ENCODE measurements at places on chromosomes 2 and 18.

DNA sequence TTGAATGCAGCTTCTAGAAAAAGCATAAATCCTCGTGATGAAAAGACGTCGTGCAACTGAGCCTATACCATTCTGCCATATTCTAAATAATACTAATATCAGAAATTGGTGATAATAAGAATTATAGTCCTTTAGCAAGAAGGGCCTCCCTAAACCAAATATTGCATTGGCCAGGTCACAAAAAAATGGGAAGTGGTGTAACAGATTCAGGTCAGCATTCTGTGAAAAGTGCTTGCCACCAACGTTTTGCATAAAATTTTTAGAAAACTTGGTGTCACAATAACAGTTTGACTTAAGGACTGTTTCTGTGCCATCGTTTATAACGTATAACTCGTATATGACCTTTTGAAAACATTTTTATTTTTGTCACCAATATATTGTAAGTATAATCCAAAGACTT is 603.6 kb downstream of the CPS1 start:
- DNase-seq, result no peak

DNA sequence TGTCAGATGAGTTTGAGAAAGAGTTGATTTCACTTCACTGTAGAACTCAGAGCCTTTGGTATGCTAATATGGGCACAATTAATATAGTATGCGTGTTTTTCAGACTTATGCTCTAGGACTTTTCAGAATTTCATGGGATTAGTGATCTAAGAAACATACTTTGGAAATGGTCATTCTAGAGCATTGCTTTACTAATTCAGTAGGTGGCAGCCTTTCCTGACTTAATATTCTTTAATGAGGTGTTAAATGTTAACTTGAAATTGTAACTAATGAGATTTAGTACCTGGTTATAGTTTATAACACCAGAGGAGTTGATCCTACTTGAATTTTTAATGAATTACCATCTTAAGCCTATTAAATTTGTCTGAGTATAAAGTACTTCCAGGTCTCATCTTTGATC is 28.4 kb downstream of the ACTR2 start:
- no peak for DNase-seq

- peak; percentile 79 for DNase-seq
These were observed 1.3 kb upstream of the IL1R1 start for GRCh38 chr2:102141011-102141943.

DNA sequence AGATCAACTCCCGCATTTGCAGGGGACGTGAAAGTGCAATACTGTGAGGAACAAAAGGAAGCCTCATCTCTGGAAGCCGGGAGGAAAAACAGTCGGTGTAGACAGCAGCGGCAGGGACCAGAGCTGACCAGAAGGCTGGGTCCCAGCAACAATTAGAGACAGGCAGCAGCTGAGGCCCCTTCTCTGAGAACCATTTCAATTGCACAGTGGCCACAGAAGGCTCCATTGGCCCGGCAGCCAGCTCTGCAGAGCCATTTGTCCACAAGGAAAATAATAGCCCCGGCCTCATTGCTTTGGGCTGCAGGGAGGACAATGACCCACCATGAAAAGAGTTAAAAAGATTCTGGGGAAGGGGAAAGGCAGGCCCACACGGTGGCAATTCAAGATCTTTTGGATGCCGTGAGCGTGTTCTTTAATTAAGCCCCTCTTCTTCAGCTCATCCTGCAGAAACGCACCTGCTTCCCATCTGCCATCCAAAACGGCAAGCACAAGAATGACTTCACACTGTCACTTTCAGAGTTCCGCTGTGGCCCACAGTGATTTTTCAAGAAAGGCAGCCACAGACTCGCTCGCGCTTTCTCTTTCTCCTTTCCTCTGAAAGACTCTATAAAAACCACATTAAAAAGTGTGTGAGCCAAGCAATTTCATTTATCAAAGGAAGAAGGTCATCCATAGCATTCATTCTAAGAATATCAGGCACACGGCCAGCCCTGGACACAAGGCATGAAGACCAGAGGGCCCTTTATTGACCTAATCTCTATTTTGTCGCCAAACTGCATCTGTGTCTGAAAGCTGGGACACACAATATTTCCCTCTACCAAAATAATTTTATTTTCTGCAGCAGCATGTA is 293.6 kb downstream of the SOX11 start:
- no peak for DNase-seq

GRCh38 chr18:31633392-31634330 is 42.0 kb downstream of the TTR start:
- no peak for DNase-seq

GRCh38 chr18:72612894-72613533 is 68.9 kb upstream of the CBLN2 start:
- no peak for DNase-seq

Measured in AG09319 (cell line).